GM12878 (cell line): ENCODE measurements at places on chromosomes 3 and 15.

GRCh38 chr3:152282813-152283212, 14.1 kb downstream of the MBNL1 start:
- DNase-seq = no peak

- DNase-seq = no peak
Observed at GRCh38 chr3:66957367-66957766, 40.7 kb upstream of the KBTBD8 start.

DNA sequence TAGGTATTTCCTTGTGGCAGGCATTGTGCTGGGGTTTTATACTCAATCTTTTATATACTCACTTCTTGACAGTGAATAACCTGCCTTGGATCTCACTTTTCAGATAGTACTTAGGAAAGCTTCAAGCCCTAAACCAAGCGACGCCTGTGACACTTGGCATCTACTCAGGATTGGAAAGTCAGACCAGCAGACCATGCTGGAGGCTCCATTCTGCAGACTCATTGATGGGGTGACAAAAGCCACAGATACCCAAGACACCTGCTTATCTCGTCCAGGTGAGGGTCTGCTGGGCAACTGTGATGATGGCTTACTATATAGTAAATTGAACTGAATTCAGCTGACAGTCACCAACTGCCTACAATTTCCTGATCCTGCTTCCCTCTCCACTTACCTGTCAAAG, 79.4 kb upstream of the MRPS22 start:
- DNase-seq = no peak

GRCh38 chr3:38724392-38724736, 74.9 kb upstream of the SCN5A start:
- DNase-seq = no peak

DNA sequence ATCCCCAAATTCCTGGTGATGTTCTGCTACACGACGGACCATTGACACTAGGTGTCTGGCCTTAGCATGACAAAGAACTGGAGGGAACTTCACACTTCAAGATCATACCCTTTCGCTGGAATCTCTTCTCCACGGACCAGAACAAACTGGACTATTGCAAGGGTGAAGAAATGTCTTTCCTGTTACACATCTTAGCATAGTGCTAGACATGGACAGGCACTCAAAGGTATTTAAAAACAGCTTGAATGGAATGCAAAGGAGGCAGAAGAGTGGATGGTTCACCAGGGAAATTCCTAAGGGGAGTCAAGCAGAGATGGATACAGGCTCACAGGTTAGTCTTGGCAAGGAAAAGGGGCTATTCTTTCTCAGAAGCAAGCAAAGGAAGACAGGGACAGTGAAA, 33.5 kb upstream of the PDZRN3 start:
- no peak for DNase-seq

GRCh38 chr3:69712933-69713332, 26.3 kb upstream of the MITF start:
- no peak for DNase-seq

GRCh38 chr15:51499379-51499976, 123.1 kb downstream of the DMXL2 start:
- DNase-seq = no peak

GRCh38 chr3:125675791-125676190, 80.5 kb upstream of the OSBPL11 start:
- no peak for DNase-seq

GRCh38 chr3:76044601-76045600, 259.6 kb upstream of the ZNF717 start:
- no peak for DNase-seq

- DNase-seq = no peak
Observed at GRCh38 chr15:56869573-56869972, 48.9 kb upstream of the TCF12 start.

- no peak for DNase-seq
Observed at GRCh38 chr15:90400005-90400758, 12.1 kb downstream of the IQGAP1 start.

- no peak for DNase-seq
Observed at GRCh38 chr15:64856429-64857145, 14.9 kb downstream of the PLEKHO2 start.

DNA sequence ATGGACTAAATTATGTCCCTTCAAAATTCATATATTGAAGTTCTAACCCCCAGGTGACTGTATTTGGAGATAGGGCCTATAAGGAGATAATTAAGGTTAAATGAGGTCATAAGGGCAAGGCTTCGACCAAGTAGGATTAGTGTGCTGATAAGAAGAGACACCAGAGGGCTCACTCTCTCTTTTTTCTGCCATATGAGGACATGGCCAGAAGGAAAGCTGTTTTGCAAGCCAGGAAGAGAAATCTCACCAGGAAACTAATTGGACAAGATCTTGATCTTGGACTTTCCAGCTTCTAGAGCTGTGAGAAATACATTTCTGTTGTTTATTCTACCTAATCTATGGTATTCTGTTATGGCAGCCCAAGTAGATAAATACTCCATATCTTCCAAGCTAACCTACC, 503.6 kb upstream of the NAALADL2 start:
- DNase-seq = no peak

DNA sequence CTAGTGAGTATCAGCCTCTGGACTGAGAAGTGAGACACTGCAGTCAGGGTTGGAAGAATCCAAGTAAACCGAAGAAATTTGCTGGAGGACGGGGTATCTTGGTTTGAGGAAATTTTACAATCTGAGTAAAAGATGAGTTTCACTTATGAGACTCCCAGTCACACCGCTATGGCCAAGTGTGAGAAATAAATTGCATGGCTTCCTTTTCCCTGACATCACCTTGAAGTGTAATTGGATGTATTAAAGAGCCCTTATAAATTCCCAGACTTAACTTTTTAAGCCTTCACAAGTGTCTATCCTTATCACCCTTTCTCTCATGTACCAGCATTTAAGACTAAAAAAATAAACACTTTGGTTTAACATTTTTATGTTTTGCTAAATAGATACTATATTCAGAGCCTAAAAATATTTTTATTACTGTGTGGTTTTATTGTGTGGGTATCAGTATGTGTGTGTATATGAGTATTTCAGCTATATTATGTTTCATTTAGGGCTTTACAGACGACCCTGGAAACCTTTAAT, 23.8 kb downstream of the USP3 start:
- DNase-seq = no peak

GRCh38 chr3:66953934-66954445, 44.1 kb upstream of the KBTBD8 start:
- no peak for DNase-seq

GRCh38 chr3:14240366-14240765, 61.7 kb downstream of the LSM3 start:
- DNase-seq = no peak

DNA sequence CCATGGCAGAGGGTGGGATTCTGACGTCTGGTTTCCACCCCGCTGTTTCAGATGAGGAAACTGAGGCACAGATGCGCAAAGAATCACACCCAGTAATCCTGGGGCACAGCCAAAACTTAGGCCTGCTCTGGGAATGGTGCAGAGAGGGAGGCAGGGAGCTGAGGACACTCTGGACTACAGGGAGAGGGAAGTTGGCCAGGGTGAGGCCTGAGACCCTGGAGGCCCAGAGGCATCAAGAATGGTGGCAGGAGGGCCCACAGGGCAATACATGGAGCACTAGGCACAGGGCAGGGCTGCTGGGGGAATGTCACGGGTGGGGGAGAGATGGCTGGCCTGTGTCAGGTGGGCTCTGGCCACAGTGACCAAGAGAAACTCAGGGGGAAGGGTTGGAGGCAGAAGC, 63.6 kb downstream of the TLE3 start:
- no peak for DNase-seq

- no peak for DNase-seq
Observed at GRCh38 chr3:192888190-192888589, 29.5 kb downstream of the MB21D2 start.

DNA sequence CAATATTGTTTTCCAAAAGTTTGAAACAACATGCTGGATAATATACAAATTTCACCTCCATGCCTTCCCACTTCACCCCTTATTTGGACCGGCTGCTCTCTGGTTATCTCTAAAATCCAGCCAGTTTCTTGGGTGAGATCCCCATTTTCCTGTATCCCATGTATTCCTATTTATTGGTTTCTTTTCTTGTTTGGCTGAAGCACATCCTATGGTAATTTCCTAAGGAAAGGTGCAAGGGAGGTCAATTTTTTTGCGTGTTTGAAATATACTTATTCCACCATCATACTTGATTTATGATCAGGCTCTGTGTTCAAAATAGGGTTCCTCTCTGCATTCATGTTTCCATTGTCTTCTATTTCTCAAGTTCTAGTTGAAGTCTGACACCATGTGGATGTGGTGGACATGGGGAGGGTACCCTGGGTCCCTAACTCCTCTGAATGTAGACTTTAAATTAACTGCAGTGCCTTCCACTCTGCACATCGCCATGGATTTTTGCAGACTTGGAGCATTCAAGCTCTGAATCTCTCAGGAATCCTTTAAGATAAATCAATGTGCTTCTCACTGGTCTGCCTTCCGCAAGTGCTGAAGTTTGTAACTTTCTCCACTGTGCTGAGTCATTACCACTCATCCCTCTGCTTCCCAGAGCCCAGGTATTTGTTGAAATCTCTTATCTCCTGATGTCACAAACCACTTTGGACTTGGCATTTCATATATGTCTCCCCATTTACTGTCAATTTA, 52.1 kb upstream of the TLE3 start:
- no peak for DNase-seq

DNA sequence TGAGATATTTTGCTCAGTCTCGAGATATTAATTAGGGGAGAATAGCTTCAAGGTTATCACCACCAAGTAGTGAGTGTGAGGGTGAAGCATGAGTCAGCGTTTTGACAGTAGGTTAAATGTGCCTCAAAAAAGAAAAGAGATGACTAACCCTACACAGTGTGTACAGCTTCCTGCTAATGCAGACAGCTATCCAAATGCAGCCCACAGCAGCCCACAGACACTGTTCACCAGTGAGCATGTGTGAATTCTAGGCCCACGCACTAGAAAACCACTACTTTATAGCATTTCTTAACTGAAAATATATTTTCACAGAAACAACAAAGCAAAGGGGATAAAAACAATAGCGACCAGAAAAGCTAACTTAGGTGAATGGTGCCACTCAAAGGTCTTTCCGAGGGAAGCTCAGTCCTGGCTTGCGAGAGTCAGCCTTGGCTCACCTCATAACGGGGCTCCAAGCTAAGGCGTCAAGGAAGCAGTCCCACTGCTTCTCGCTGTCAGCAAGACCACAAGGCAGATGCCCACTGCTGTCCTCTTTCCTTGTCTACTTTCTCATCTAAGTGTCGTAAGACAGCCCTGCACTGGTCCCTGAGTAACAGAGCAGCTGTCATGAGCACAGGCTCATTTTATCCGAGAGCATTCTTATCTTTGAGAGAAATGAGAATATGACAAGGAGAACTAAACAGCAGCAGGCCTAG, 47.6 kb downstream of the TXNRD3 start:
- DNase-seq = no peak

DNA sequence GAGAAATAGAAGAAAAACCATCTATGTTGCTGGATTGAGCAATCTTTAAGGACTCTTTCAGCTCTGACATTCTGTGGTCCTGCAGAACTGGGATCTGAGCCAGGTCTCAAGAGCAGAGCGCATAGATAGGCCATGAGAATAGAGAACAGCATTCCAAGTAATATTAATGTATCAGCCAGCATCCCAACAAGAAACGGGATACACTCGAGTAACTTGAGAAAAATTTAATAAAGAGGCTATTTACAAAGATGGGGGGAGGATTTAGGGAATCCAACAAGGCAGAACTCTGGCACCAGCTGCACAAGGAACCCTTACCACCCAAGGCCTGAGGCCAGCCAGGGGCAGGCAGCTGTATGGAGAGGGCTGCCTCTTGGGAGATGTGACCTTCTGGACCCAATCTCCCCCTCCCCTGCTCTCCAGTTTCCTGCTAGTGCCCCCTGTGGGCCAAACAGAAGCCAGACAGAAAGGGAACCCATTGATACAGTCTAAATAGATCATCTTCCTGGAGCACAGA, 8.2 kb downstream of the TMOD2 start:
- DNase-seq = no peak

DNA sequence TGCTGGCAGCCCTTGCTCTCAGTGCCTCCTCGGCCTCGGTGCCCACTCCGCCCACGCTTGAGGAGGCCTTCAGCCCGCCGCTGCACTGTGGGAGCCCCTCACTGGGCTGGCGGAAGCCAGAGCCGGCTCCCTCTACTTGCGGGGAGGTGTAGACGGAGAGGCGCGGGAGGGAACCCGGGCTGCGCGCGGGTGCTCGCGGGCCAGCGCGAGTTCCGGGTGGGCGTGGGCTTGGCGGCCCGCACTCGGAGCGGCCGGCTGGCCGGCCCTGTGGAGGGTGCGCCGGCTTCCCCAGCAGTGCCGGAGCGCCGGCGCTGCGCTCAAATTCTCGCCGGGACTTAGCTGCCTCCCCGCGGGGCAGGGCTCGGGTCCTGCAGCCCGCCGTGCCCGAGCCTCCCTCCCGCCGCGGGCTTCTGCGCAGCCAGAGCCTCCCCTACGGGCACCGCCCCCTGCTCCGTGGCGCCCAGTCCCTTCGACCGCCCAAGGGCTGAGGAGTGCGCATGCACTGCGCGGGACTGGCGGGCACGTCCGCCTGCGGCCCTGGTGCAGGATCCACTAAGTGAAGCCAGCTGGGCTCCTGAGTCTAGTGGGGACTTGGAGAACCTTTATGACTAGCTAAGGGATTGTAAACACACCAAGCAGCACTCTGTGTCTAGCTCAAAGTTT, 231.5 kb downstream of the EFHB start:
- DNase-seq = no peak
